Left hindlimb (tissue), 1 donor: ENCODE measurements at places on chromosomes 1 and 21.

- no peak for DNase-seq
Observed at GRCh38 chr1:24069817-24070216, 42.1 kb downstream of the MYOM3 start.

DNA sequence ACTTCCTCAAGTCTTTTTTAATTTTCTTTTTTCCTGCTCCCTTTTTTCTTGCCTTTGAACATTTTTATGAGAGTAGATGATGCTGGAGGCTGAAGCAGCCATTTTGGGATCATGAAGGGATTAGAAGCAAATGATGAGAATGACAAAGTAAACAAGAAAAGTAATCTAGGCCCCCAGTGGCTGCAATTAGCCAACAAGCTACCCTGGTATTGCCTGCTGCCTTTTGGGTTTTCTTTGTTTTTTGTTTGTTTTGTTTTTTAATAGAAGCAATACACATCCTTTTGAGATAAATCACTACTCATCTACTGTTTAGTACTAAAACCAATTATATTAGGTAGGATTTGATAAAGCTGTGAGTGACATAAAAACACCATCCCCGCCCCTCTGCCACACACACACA is 280.7 kb upstream of the ADGRL2 start:
- no peak for DNase-seq

GRCh38 chr1:211135342-211135950 is 1.5 kb upstream of the KCNH1 start:
- DNase-seq: no peak

- DNase-seq: no peak
Observed at GRCh38 chr1:174217248-174217647, 57.9 kb downstream of the RABGAP1L start.

DNA sequence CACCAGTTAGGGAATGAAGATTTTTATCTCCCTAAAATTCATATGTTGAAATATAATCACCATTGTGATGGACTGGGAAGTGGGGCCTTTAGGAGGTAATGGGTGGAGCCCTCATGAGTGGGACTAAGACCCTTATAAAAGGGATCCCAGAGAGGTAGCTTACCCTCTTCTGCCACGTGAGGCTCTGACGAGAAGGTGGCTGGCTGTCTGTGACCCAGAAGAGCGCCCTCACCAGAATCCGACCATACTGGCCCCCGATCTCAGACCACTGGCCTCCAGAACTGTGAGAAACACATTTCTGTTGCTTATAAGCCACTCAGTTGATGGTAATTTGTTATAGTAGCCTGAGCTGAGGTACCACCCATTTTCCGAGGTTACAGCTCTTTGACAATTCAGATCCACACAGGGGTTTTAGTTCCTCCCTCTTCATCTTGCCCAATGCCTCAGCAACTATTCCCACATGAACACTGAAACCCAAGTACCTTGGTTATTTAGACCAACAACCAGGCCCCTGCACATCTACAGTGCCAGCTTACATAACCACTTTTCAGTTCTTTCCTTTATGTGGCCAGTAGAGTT is 27.6 kb upstream of the HUNK start:
- DNase-seq: no peak

- DNase-seq: no peak
Observed at GRCh38 chr1:191222206-191222605, 744.5 kb upstream of the BRINP3 start.

DNA sequence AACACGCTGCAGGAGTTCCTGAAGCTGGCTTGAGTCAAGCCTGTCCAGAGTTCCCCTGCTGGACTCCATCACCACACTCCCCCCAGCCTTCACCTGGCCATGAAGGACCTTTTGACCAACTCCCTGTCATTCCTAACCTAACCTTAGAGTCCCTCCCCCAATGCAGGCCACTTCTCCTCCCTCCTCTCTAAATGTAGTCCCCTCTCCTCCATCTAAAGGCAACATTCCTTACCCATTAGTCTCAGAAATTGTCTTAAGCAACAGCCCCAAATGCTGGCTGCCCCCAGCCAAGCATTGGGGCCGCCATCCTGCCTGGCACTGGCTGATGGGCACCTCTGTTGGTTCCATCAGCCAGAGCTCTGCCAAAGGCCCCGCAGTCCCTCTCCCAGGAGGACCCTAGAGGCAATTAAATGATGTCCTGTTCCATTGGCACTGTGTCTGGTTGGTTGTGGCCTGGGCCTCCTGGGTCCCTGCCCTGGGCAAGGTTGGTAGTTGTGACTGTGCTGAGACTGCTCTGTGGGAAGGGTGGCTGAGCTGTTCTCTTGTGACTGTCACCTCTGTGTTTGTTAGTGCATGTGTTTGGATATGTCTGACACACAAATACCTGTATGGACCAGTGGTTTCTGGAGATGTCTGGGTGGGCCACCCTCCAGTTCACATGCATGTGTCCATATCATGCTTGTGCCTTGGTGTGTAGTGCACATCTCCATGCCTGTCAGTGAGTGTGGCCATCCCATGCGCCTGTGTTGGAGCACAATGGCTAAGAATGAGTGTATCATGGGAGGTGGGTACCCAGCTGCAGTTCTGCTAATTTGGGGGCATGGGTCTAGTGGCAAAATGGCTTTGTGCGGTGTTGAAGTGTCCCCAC is 1.4 kb downstream of the SH3BGRL3 start:
- no peak for DNase-seq

DNA sequence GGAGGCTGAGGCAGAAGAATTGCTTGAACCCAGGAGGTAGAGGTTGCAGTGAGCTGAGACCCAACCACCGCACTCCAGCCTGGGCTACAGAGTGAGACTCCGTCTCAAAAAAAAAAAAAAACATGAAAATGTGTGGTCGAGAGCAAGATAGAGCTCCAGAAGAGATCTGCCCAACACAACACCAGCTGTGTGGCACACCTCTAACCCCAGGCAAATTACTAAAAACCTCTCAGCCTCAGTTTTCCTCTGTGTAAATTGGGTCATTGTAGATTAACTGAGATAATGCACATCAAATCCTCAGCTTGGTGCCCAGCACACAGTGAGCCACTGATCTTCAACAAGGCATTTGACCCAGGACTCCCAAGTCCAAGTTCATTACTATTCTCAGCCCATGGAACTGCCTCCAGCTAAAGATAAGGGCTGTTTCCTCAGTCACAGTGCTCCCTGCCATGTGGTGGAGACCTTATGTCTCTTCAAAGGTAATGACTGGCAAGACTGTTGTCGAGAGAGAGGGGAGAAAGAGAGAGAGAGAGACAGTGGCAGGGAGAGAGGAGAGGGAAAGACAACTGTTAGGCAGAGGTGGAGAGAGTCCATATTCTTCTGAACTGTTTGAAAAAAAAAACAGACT is 58.1 kb downstream of the PTP4A2 start:
- DNase-seq: no peak

GRCh38 chr1:24643363-24644099 is 429 bp downstream of the SRRM1 start:
- no peak for DNase-seq

DNA sequence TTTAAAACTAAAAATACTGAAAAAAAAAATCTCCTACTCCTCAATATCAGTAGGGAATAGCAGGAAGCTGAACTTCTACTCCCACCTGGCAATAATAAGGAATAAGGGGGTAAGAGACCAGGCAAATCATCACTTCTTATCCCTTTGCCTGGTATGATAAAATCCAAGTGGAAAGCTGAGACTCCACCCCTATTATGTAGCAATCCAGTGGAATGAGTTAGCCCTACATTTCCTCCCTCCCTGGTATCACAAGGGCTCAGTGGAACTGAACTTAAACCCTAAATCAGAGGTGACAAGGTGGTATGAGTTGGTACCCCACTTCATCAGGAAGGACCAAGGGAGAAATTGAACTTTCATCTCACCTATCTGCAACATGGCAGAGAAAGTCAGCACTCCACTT is 25.7 kb downstream of the TRIM33 start:
- no peak for DNase-seq

DNA sequence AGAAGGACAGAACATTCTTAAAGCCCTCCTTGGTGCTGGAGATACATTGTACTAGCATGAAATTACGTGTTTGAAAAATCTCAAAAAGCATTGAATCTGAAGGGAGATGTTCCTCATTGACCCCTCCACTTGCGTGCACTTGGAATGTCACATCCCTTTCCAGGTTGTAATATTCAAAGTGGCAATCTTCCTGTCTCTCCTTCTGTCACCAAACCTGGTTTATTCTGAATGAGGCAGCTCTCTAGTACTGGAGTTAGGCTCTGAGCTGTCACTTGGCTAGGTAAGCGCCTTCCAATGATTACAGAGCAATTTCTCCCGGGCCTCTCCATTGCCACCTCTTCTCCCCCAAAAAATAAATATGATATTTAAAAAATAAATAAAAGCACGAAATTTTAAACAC is 855 bp downstream of the DSCAM start:
- DNase-seq: no peak

DNA sequence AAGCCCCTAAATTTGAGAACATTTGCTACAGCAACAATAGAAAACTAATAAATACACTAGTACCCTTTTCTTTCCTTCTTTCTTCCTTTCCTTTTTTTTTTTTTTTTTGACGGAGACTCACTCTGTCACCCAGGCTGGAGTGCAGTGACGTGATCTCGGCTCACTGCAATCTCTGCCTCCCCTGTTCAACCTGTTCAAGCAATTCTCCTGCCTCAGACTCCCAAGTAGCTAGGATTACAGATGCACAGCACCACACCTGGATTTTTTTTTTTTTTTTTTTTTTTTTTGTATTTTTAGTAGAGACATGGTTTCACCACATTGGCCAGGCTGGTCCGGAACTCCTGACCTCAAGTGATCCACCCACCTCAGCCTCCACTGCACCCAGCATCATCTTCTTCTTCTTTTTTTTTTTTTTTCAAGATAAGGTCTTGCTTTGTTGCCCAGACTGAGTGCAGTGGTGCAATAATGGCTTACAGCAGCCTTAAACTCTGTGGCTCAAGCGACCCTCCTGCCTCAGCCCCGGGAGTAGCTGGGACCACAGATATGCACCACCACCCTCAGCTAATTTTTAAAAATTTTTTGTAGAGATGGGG is 19.6 kb upstream of the CBR3 start:
- no peak for DNase-seq

- DNase-seq: no peak
Observed at GRCh38 chr1:109482242-109482641, 1.5 kb upstream of the ATXN7L2 start.

- DNase-seq: peak; percentile 34
Observed at GRCh38 chr1:244163861-244164510, 112.9 kb downstream of the ZBTB18 start.

GRCh38 chr1:166273618-166274017 is 106.8 kb upstream of the FAM78B start:
- no peak for DNase-seq

DNA sequence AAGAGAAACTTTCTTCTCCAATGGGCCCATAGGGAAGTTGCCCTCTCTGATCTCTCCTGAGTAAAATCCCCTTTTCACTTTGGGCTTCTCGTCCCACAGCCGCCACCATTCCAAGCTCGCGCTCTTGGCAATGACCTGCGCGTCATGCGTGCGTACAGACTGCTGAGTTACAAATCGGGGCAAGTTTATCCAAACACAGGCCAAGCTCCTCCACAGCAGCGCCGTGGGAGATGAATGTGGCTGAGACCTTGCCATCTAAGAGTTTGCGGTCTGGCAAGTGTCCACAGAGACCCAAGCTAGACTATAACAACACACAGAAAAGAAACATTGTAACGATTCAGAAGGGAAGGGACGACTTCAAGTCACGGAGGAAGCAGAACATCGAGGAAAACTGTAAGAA is 116.3 kb upstream of the SOD1 start:
- peak; percentile 52 for DNase-seq
